ENCODE measurements at places on chromosomes 13 and 19.

- peak; percentile 12 for DNase-seq
Measured at GRCh38 chr19:11024259-11024658, 63.4 kb downstream of the SMARCA4 start.

- no peak for DNase-seq
Measured at GRCh38 chr13:58919551-58919950, 1244.2 kb downstream of the DIAPH3 start.

DNA sequence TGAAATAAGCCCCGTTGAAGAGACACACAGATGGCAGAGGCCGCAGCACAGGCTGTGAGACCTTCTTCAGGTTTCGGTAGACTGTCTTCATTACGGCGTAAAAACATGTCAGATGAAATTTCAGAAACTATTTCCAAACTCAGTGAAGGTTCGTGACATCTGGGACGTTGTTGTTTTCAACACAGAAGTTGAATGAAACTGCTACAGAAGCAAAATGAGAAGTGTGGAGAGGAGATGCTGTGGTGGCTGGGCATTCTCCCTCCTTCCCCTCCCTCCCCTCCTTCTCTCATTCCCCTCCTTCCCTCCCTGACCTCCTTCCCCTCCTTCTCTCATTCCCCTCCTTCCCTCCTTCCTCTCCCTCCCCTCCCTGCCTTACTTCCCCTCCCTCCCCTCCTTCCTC is 113.6 kb downstream of the ATP11A start:
- DNase-seq = no peak

- no peak for DNase-seq
Measured at GRCh38 chr19:459724-460511, 915 bp downstream of the SHC2 start.

GRCh38 chr13:74931698-74932433 is 550.1 kb downstream of the TBC1D4 start:
- no peak for DNase-seq

- no peak for DNase-seq
Measured at GRCh38 chr13:63460462-63461090, 2044.9 kb upstream of the PCDH20 start.
